ENCODE measurements at places on chromosomes 16 and 17.

DNA sequence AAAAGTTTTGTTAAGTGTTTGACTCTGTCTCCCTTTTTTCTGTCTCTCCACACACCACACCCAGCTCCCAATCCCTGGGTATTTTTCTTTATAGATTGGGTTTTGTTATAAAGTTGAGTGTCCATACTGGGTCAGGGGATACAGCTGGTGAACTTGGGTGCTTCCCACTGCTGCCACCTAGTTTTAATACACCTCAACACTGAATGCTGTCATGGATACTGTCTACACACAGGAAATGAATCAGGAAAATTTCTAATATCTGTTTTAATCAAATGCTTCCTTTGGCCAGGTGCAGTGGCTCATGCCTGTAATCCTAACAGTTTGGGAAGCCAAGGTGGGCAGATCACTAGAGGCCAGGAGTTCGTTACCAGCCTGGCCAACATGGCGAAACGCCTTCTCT lies 5.3 kb upstream of the TAOK1 start:
- no peak for DNase-seq

- no peak for DNase-seq
Measured at GRCh38 chr16:1208239-1208830, 16.7 kb downstream of the TPSG1 start.

DNA sequence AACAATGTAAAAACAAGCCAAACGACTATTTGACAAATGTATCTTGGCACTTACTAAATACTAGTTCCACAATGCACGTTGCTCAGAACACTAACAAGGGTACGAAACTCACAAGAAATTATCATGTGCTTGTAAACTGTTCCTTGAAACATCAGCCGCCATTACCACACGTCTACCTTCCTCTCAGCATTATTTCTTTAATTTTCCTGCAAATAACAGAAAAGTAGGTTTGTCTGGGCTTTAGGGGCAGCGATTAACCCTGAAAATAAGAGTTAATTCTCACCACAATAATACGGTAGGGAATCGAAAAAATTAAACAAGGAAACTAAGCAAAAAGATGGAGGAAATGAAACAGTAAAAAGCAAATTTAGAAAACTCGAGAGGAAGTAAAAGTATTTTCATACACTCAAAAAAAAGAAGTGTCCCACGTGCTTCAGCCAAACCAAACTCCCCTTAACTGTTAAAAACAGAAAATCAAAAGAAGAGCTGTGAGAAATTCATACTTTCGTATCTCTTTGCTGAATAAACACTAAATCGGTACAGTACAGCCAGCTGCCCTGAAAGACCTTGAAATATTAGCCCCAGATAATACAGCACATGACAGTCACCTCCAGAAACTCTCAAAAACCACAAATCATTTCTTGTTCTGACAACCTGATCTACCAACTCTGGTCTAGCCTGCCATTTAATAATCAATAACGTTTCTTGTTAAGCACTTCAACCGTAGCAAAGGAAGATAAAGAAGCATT lies 1.2 kb downstream of the ARHGAP17 start:
- no peak for DNase-seq

DNA sequence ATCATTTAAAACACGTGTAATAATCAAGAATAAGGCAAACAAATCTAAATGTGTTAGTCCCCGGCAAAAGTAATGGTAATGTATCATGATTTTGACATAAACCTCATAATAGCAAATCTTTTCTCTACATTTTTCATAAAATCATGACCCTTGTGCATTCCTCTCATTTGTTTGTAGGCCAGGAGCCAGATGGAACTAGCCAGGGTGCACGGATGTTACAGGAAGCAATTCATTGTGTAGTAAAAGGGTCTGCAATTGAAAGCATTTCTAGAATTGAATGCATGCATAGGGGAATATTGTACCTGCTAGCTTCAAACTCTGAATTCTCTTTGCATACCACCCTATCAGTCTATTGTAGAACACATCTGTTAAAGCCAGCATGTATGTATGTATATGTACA lies 66.6 kb downstream of the CNTNAP4 start:
- no peak for DNase-seq

GRCh38 chr17:36879624-36880131 lies 57.6 kb upstream of the LHX1 start:
- no peak for DNase-seq

Measured in SK-N-DZ (cell line).